Activated CD4-positive, alpha-beta memory T cell treated with anti-CD3 and anti-CD28 coated beads, Interleukin-2, amount 10 ng/mL, durations not matched to agents 7 days and 5 days (primary cell): ENCODE measurements at places on chromosomes 7 and 10. TPM values are rescaled to one million over a fixed set of nuclear protein-coding genes. Genes with fewer than 3 reads are reported as not detected.

DNA sequence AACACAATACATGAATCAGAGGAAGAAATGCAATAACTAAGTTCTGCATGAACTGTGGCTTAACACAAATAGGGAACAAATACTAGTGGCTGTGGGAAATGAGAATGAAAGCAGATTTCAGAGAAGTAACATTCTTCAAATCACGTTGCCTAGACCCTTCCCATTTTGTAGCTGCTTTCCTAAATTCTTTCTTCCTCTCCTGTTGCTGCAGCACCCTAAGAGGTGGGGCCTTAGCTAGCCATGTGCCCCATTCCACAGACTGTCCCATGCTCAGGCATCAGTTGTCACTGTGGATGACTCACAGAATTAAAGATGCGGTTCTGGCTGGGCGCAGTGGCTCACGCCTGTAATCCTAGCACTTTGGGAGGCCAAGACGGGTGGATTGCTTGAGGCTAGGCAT, 704.7 kb upstream of the C7orf33 start:
- H3K27ac ChIP-seq, result no peak overlapping the region
- H3K4me3 ChIP-seq, result no peak overlapping the region
- no peaks in the 10 kb centered on the region for H3K4me1 ChIP-seq
- DNase-seq, result no peak
- no peaks in the 10 kb centered on the region for H3K27me3 ChIP-seq

GRCh38 chr10:100904917-100905316, 7.8 kb upstream of the SLF2 start:
- no peak for DNase-seq
- H3K27me3 ChIP-seq, result peaks cover 23% of the 10 kb centered on the region
- no peak overlapping the region for H3K27ac ChIP-seq

GRCh38 chr7:127776776-127777386, 124.9 kb downstream of the SND1 start:
- no peak for DNase-seq
- H3K27me3 ChIP-seq, result no peaks in the 10 kb centered on the region
- no peak overlapping the region for H3K27ac ChIP-seq
- H3K4me3 ChIP-seq, result no peak overlapping the region
- peaks cover 10% of the 10 kb centered on the region for H3K36me3 ChIP-seq

GRCh38 chr10:104509981-104510380, 131.1 kb upstream of the SORCS3 start:
- H3K27me3 ChIP-seq, result peaks cover 11% of the 10 kb centered on the region
- no peak overlapping the region for H3K4me3 ChIP-seq
- H3K4me1 ChIP-seq, result no peaks in the 10 kb centered on the region
- H3K27ac ChIP-seq, result no peak overlapping the region

GRCh38 chr10:96833220-96834001, 1.3 kb downstream of the LCOR start:
- H3K4me1 ChIP-seq, result peaks cover 49% of the 10 kb centered on the region
- no peaks in the 10 kb centered on the region for H3K27me3 ChIP-seq
- peaks cover 17% of the 10 kb centered on the region for H3K36me3 ChIP-seq
- DNase-seq, result peak; percentile 22
- peak overlapping the region; percentile 85 for H3K4me3 ChIP-seq
- peak overlapping the region; percentile 75 for H3K27ac ChIP-seq

- no peak for DNase-seq
- no peaks in the 10 kb centered on the region for H3K4me1 ChIP-seq
- H3K36me3 ChIP-seq, result no peaks in the 10 kb centered on the region
- no peaks in the 10 kb centered on the region for H3K27me3 ChIP-seq
- no peak overlapping the region for H3K27ac ChIP-seq
Observed at GRCh38 chr10:95168694-95169093, 25.3 kb upstream of the ACSM6 start.

CALML5 gene
- not detected for total RNA-seq

MPP7 gene
- 4.0 TPM for total RNA-seq
